ENCODE measurements at places on chromosomes 16 and 17. TPM values are rescaled to one million over a fixed set of nuclear protein-coding genes. Genes with fewer than 3 reads are reported as not detected.

GRCh38 chr16:12067714-12068401 is 91.3 kb downstream of the SNX29 start:
- no peak overlapping the region for H3K4me3 ChIP-seq
- peak; percentile 41 for DNase-seq
- H3K27ac ChIP-seq, result no peak overlapping the region

GRCh38 chr17:42519546-42520491 is 16.2 kb upstream of the NAGLU start:
- no peak overlapping the region for H3K27ac ChIP-seq
- peaks cover 4% of the 10 kb centered on the region for H3K27me3 ChIP-seq
- peaks cover 10% of the 10 kb centered on the region for H3K36me3 ChIP-seq
- peak; percentile 54 for DNase-seq
- peaks cover 19% of the 10 kb centered on the region for H3K4me1 ChIP-seq

DNA sequence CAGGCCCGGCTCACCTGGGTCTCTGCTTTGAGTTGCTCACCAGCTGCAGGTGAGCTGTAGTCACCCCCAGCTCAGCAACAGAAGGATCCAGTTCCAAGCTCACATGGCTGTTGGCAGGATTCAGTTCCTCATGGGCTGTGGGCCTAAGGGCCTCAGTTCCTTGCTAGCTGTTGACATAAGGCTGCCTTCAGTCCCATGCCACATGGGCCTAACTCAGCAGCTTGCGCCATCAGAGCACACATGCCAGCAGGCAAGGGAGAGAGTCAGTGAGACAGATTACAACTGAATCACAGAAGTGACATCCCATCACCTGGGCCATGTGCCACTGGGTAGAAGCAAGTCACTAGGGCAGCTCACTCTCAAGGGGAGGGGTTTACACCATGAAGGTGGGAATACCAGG is 24.7 kb downstream of the PSMD7 start:
- no peak overlapping the region for H3K27ac ChIP-seq
- H3K27me3 ChIP-seq, result no peaks in the 10 kb centered on the region
- 0 out of 2 replicates have a peak, but pooled peaks cover 3% of the 10 kb centered on the region for H3K4me1 ChIP-seq
- H3K36me3 ChIP-seq, result peaks cover 11% of the 10 kb centered on the region
- no peak for DNase-seq

DNA sequence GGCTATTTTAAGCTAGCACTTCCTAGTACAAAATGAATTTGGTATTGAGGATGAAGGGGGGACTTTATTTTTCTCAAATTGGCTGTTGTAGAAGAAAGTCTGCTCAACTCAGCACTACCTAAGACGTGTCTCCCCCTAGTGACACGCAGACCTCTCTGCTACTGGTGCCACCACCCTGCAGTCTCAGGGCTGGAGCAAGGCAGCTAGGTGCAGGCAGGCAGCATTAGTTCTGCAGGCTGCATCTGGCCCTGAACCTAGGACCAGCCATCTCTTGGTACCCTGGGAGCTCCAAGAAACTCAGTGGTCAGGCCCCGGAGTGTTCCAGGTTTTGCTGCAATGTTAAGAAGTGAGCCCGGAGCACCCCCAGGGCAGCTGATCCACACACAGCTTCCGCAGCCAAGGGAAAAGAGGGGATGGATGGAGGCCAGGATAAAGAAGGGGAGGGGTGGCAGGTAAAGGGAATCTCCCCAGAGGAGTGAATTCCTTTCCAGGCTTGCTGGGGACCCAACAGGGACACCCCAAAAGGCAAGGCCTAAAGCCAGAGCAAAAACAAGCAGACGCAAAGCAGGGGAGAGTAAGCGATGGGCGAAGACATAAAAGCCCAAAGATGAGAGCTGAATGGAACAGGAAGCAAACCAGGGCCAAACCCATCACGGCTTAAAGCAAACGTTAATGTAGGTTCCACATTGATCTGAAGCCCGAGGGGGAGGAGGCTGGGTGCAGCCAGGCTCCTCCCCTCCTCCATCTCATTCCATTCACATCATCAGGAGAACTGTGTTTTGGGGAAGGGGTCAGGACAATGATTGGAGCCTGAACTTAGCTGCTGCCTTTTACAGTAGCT is 200.5 kb downstream of the ZFHX3 start:
- H3K4me1 ChIP-seq, result peaks cover 37% of the 10 kb centered on the region
- H3K27ac ChIP-seq, result no peak overlapping the region
- H3K27me3 ChIP-seq, result no peaks in the 10 kb centered on the region
- DNase-seq, result peak; percentile 55
- H3K4me3 ChIP-seq, result no peak overlapping the region
- H3K36me3 ChIP-seq, result no peaks in the 10 kb centered on the region

The SCNN1B gene
- 3.4 TPM for total RNA-seq

The ITGB3 gene
- total RNA-seq, result 0.14 TPM

The MSI2 gene
- total RNA-seq, result 79.9 TPM

Data from WTC11 (cell line).